NCI-H2171 treated with DMSO at 0.1 percent for 48 hours (cell line): ENCODE measurements at places on chromosomes 1 and 21.

GRCh38 chr1:222525951-222526350 is 22.0 kb downstream of the HHIPL2 start:
- DNase-seq, result no peak

- DNase-seq, result no peak
Measured at GRCh38 chr1:194919146-194919545, 1689.1 kb downstream of the KCNT2 start.

DNA sequence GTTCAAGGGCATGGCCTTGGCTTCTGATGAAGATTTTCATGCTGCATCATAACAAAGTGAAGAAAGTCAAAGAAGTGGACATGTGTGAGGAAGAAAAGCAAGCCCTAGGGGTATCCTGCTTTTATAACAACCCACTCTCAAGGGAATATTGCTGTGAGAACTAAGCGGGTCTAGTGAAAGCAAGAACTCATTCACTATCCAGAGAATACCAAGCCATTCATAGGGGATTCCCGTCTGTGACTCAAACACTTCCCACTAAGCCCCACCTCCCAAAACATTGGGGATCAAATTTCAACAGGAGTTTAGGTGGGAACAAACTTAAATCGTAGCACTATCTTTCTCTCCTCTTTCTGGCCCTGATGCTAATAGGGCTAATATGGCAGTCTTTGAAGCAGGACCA is 98.5 kb upstream of the CTTNBP2NL start:
- DNase-seq, result no peak

- no peak for DNase-seq
Measured at GRCh38 chr1:15559189-15559810, 25.6 kb downstream of the AGMAT start.

- DNase-seq, result no peak
Measured at GRCh38 chr1:230195199-230195598, 128.2 kb downstream of the GALNT2 start.

DNA sequence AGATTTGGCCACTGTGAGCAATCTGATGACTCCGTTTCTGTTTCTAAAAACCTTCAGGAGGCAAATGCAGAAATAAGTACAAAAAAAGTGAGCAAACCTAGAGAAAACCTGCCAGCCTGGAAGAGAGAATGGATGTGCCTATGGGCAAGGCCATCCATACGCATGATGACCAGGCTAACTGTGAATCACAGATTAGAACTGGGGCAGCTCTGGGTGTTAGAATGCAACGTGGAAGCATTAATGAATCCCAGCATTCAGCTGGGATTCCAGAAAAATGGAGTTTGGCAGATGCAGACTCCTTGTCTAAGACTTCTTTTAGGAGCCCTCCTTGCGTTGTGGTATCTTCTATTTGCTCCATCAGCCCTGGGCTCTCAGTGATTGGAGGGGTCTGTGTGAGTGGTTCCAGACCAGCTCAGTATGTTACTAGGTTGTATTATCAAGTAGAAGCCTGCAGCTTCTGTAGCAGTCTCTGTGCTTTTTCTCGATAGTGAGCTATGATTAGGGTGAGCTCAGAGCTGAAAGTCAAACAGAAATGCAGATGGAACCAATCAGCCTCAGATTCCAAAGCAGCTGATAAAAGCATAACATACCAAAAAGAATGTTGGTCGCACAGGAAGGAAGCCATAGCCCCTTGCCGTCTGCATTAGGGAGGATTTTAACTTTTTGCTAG is 154.0 kb downstream of the PSMG1 start:
- DNase-seq, result no peak

DNA sequence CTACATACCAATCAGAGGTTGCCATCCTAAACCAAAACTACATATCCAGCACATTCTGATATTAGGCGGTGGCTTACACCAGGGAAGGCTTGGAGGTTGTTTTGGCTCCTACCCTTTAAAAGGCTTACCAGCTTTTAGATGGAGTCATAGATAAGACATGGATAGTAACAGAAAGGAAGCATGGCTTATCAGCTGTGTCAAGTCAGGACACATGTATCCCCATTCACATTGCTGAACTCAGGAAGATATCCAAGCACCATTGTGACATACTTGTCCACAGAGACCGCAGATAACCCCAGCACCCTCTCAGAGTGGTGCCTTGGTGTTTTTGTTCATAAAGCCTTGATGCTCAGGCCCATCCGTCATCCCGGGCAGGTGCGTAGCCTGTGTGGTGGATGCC is 39.7 kb downstream of the ADARB1 start:
- no peak for DNase-seq

DNA sequence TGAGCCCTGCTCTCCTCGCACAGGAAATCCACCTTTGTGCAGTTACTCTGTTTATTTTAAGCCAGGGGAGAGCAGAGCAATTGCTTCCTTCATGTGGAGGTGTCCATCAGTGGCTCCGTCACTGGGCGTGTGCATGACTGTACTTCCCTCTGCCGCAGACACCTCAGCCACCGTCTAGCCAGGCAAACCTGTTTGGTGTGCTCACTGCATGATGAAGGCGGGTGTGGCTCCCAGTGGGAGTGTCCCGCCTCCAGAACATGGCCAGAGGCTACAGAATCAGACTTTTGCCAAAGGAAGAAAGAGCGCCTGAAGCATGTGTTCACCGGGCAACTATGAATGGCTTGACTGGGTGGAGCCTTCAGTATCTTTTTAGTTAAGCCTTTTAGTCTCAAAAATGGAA is 26.1 kb upstream of the LAMC2 start:
- DNase-seq, result no peak

- no peak for DNase-seq
Measured at GRCh38 chr21:42341776-42342542, 8.8 kb downstream of the TFF2 start.

DNA sequence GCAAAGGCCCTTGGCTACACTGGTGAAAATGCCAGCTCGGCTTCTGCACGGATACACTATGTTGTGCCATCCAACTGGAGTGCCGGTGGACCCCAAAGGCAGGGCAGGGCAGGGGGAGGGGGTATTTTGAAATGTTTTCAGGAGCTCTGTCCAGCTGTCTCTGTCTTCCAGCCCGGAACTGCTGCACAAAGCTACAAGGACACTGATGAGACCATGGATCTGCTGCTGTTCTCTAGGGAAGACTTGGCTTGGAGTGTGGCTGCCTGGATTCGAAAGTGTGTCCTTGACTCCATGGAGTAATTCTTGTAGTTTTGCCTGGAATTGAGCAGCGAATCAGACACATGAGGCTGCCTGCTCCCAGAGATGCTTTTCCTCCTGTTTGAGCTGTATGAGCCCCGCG is 42.4 kb downstream of the TTC39A start:
- DNase-seq, result no peak

- no peak for DNase-seq
Measured at GRCh38 chr1:27225621-27226020, 8.8 kb upstream of the WDTC1 start.

DNA sequence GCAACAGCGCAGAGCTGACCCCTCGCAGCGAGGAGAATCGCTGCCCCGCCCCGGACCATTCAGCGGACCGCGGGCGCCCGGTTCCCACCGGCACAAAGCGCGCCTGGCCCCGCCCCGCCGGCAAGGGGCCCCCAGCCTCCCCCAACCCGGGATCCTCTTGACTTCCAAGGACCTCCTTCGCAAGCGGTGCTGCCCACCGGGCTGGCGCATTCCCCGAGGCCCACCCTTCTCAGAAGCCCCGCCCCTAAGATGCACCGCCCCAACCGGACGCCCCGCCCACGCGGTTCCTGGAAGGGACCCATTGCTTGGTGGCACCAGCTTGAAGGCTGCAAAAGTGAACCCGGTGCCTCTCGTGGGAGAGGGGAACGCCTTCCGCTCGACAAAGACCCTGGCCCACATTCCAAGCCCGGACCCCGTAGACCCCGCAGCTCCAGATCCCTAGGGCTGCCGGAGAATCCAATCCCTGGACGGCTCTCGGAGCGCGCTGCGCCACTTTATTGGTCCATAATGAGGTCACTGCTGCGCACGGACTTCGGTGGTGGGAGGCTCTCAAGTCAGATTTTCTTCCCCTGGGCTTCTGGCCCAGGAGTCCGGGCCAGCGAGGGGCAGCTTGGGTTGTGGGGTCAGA is 2.0 kb downstream of the HES3 start:
- DNase-seq, result peak; percentile 90

GRCh38 chr21:26177746-26178426 is 7.3 kb upstream of the APP start:
- DNase-seq, result no peak

GRCh38 chr1:55198044-55198443 is 17.1 kb downstream of the USP24 start:
- no peak for DNase-seq

DNA sequence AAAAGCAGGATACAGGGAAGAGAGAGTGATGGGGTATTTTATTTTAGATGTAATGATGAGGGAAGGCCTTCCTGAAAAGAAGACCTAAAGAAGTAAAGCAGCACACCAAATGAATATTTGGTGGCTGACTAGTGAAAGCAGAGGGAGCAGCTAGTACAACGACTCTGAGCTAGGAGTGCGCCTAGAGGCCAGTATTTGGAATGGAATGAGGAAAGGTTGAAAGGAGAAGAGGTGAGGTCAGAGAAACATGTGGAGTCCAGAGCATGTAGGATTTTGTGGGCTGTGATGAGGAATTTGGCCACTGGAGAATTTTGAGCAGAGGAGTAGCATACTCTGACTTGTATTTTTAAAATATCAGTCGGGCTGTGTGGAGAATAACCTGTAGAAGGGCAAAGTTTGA is 11.8 kb upstream of the RPL5 start:
- no peak for DNase-seq

GRCh38 chr1:52164604-52165003 is 22.7 kb downstream of the ZFYVE9 start:
- DNase-seq, result no peak

DNA sequence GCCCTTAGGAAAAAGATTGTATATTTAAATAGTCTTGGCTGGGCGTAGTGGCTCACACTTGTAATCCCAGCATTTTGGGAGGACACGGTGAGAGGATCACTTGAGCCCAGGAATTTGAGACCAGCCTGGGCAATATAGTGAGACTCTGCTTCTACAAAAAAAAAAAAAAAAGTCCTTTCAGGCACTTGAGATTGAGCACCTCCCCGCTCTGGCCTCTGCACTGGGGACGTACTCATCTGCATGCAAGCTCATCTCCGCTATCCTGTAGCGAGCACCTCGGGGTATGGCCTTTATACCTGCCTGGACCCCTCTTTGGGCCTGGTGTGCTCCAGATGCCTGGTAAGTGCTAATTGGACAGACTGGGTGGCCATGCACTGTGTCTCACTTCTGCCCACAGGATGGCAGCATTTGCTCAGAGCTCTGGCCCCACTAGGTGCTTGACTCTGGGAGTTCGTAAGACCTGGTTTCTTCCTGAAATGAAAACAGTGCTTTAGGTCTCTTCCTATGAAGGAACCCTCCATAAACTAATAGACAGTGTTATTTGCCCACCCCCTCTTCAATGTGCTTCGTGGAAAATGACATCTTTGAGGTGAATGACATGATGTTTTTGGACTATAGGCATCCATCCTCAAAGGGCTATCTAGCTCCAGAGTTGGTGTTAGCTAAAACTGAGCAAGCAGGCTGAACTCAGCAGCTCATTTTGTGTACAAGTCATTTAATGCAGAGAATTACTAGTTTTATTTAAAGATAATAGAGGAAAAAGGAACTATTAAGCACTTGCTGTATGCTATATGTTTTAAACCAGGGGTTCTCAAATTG is 61.7 kb upstream of the ADAR start:
- DNase-seq, result peak; percentile 79

DNA sequence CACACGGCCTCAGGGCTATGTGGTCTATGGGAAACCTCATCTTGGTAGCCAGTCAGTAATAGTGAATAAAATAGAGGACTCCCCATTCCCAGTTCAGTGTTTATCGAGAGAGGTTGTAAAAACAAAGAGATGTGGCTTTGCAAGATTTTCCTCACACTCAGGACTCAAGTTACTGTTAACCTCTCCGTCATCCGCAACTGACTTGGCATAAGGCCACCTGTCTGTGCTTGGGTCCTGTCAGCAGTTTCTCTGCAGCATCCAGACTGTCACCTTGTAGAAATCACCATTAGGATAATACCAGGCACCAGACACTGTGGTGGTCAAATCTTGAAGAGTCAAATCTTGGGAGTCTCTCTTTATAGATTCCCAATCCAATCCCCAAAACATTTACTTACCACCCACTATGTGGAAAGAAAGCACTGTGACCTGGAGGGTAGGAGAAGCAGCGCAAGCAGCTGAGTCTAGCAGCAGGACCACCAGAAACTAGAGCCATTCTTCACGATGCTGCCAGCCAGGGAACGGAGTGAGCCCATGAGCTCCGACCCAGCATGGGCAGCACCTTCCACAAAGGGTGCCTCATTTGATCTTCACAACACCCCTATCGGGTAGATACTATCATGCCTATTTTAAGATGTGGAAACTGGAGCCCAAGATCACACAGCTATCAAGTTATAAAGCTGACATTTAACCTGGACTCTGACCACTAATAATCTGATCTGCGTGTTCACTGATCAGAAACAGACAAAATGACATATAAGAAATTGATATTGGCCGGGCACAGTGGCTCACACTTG is 5.6 kb upstream of the GPR25 start:
- DNase-seq, result peak; percentile 68

GRCh38 chr1:181088079-181089016 is at the start of gene IER5:
Gene IER5, plus strand, starts transcription at chr1:181088700. Its CDS starts 203 bp downstream, at chr1:181088903.
- DNase-seq, result peak; percentile 92

GRCh38 chr1:99279525-99279924 is 15.2 kb downstream of the PLPPR4 start:
- peak; percentile 82 for DNase-seq

GRCh38 chr1:12585536-12585935 is 32.5 kb downstream of the DHRS3 start:
- no peak for DNase-seq

GRCh38 chr1:186463511-186463910 is 2.6 kb upstream of the PDC start:
- no peak for DNase-seq

- DNase-seq, result no peak
Measured at GRCh38 chr1:228992044-228992443, 256.8 kb downstream of the RHOU start.

- no peak for DNase-seq
Measured at GRCh38 chr1:234169161-234169849, 204.0 kb upstream of the COA6 start.

DNA sequence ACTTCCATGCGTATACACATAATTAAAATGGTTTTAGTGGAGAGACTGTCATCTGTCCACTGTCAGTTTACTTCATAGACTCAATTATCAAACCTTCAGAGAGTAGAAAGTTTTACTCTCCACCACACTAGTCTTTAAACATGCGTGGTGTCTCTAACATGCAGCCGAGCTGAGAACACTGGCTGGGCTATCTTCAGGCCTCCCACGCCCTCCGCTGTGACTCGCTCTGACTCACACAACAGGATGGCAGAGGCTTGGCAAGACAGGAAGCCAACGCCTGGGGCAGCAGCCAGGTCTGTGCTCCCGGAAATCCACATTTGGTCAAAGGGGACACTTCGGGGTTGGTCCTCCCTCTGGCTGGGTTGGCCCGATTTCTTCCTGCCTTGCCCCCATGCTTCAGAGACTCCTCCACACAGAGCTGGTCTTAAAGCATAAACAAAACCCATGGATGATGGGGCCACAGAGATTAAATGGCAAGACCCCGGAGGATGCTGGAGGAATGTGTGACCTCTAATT is 22.7 kb upstream of the IFNGR2 start:
- DNase-seq, result no peak

DNA sequence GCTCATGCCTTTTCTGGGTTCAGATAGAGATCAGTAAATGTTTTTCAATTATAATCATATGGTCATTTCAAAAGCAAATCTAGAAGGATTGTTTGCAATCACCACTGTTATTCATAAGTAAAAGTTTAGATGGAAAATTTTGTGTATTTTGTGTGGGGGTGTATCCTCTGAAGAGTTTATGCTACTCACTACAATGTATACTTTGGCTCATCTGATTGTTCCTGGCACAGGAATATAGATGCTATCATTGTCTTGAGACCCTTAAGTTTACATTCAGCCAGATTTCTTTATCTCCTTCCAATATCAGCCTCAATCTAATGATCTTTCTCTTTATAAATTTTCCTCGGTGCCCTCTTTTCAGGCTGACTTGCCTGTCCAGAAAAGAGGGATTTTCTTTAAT is 33.0 kb downstream of the ADAMTS1 start:
- DNase-seq, result no peak
